GM20000 (cell line): ENCODE measurements at places on chromosomes 2 and 18.

GRCh38 chr2:70995426-70995729, 705 bp upstream of the TEX261 start:
- peak; percentile 74 for DNase-seq

DNA sequence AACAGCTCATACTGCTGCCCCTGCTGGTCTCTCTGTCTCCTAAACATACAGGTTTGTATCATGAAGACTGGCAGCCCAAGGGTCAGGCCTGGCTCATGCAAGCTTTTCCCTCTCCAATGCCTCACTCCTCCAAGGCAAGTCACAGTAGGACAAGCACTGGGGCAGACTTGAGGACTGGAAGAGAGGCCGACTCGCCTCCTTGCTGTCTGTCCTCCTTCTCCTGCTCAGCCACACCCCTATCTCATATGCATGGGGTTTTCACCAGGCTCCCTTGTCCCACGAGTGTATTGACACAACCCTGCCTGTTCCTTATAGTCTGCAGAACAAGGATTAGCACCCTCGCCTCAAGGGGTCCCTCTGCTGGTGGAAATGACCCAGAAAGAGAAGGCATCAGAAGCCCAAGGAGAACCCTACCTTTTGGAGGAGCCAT, 223.7 kb downstream of the SOX11 start:
- DNase-seq = peak; percentile 10

DNA sequence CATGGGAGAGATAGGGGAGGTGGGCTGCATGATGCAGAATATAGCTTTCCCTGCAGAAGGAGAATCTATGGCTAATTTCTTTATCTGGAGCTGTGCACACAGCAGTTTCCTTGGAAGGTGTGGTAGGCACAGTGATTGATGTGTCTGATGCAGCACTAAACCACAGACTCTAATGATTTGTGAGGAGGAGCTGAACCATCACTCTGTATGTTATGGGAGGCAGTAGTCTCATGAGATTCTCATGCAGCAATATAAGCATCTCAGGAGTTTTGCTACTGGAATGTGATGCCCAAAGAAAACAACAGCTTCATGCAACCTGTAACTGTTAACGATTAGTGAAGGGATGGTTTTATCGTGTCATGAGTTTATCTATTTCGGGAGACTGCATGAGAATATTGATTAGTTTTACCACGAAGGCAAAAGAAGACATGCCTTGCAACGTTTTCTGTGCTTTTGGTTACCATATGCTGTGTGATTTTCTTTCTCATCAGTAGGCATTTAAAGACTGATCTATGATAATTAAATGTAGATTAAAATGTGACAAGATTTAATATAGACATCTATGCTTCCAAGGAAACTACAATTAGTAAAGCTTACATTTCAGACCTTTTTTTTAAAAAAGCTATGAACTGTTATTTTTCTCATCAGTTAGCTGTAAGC, 286.8 kb downstream of the ARL6IP6 start:
- no peak for DNase-seq

GRCh38 chr2:26670171-26670570, 22.4 kb upstream of the KCNK3 start:
- no peak for DNase-seq

DNA sequence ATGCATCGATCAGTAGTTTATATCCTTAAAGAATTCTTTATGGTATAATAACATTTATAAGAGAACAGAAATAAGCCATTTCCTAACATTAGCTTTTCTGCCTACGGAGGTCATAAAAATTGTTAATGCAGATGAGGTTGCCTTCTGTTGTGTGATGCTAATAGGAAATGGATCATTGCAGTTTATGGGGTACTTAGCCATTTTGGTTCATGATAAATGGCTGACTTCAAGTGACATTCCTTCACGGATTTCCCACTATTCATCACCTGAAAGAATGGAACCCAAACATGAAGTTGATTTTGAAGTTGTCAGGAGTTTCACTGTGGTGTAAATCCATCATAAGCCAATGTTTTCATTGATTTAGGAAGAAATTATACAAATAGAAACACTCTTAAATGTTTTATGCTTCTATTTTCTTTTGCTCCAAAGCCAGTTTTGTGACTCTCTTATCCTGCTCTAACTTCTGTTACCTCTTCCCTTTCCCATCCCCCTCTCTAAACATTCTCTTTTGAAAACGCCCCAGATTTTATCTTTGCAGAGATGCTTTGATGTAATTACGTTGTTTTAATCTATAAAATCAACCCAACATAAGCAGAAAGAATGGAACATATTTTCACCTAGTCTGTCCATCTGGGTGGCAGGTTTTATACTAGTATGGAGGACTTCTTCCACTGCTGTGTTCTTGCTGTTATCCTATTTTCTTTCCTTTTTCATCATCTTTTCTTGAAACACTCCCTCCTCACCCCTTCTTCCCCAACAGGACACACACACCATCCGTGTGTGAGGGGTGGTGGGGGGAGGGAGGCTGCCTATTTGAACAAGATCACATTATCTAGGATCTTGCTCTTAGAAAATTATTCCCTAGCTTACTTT, 58.2 kb downstream of the GREB1L start:
- DNase-seq = no peak

DNA sequence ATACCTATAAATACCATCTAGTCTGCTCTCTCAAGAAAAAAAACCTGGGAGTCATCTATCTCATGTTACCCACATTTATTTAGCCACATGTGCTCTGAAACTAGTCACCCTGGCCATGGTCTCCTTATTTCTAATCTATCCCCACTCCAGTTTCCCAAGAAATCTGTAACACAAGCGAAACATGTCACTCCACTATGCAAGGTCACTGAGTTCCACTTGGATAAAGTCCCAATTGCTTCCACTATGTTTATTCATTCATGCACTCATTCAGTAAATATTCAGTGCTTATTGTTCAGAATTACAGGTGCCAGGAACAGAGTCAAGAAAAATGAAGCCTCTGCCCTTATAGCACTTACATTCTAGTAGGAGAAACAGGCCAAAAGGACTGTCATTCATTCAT, 369.4 kb upstream of the CYRIA start:
- no peak for DNase-seq
